Stimulated activated CD4-positive, alpha-beta T cell treated with anti-CD3 and anti-CD28 coated beads, Interleukin-4, amount 100 ng/mL, for 4 hours (primary cell): ENCODE measurements at places on chromosomes 3 and 15.

DNA sequence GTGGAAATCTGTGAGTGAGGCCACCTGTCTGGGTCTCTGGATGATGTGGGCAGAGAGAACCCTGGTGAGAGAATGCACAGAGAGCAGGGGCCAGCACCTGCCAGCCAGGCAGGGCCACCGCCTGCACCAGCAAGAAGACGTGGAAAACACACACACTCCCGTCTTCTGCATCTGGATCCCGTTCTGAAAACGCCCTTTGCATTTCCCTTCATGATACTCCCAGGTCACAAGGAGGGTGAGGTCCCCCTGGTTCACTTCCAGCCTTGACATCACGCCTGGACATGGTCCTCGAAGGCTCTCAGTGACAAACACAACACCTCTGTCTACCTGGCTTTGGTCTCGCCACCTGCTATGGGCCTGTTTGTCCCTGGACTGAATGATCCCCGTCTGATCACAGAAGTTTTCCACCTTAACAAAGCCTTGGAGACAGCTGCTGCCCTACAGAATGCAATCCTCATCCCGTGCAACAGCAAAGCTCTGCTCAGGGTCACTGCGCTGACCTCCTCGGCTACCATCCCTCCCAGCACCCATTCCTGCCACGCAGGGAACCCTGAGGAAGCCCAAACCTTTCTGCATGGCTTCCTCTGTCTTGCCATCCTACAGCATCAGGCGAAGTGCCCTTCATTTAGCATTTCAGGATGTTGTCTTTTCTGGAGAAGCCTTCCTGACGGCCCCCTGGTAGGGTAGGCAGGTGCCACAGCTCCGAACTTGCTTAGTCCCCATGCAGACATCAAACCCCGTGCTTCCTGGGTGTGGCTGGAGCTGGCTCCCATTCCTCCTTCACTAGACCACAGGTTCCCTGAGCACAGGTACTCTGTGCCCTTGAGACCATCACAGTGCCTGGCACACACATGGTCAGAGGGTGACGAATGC, 122.5 kb downstream of the ATP10A start:
- no peak for DNase-seq

- no peak for DNase-seq
Measured at GRCh38 chr3:37935756-37936666, 54.6 kb upstream of the VILL start.

DNA sequence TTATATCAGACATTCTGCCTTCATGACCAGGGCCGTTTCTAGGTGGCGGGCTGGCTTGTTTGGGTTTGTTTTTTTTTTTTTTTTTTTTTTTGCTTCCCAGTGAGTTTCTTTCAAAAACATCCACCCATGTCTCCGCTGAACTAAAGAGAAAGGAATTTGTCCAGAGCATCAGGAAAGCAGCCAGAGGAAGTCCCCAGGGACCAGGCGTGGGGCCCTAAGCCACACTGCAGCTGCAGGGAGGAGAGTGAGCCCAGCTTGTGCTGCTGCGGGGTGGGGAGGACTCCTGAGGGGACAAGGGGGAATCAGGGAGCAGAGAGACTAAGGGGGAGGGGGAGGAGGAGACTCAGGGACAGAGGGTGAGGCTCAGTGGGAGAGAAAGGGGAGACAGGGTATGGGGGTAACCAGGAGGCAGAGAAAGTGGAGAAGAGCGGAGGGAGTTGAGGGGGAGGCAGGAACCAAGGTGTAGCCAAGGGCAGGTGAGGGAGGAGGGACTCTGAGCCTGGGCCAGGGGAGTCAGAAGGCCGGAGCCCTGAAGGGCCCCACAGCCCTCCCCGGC, 49.5 kb downstream of the CYP11A1 start:
- DNase-seq = no peak

DNA sequence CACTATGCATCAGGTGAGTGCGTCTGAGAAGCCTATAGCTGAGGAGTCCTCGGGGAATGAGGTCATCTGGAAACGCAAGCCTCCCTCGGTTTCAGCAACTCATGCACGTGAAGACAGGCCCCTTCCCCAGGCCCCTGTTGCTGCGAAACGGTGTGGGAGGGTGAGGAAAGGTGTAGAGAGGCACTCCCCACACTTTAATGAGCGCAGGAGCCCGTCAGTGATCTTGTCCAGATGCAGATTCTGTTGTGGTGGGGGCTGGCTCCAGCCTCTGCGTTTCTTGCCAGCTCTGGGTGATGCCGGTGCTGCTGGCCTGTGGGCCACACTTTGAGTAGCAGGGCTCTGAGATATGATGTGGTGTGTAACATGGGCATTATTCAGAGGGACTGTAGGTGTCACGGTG, 38.6 kb upstream of the LACTB start:
- no peak for DNase-seq

DNA sequence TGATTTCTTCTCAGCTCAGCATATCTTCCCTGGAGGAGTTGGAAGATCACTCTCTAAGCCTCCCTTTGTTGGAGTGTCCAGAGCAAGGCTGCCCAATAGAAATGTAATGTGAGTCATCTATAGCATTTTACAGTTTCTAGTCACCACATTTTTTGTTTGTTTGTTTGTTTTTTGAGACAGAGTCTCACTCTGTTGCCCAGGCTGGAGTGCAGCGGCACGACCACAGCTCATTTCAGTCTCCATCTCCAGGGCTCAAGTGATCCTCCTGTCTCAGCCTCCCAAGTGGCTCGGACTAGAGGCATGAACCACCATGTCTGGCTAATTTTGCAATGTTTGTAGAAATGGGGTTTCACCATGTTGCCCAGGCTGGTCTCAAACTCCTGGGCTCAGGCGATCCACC, 21.3 kb downstream of the KLHL6 start:
- no peak for DNase-seq

DNA sequence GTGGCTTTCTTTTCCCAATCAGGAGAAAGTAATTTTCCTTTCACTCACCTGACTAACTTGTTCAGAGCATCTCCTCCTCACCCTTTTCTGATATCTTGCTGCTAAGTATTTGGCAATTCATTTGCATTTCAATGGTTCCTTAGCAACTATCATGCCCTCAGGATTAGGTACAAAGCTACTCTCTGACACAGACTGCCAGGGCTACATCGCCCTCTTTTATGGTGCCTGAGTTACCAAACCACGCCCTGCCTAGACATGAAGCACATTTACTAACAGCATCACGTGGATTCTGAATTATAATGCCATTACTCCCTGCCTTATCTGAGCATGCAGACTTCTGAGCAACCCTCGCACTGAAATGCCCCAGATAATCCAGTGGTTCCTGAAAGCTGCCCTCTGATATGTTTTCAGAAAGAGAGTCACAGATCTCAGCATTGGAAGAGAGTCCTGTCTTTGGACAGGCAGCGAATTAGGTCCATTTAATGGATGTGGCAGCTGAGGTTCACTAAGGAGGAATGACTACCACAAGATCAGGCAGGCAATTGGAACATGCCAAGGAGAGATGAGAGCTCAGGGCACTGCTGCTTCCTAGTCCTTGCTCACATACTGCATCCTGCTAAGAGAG, 14.5 kb downstream of the EPHB1 start:
- DNase-seq = no peak

GRCh38 chr3:192929755-192930547, 12.3 kb upstream of the MB21D2 start:
- no peak for DNase-seq

DNA sequence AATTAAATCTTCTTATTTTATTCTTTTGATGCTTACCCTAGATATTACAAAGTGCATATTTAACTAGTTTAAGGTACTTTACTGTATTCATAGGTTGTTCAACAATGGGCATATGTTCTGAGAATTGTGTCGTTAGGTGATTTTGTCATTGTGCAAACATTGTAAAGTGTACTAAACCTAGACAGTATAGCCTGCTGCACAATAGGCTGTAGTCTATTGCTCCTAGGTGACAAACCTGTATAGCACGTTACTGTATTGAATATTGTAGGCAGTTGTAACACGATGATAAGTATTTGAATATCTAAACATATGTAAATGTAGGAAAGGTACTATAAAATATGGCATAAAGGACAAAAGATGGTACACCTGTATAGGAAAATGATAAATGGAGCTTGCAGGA, 100.7 kb downstream of the CACNA2D3 start:
- DNase-seq = no peak

GRCh38 chr3:72160351-72160750, 375.4 kb upstream of the PROK2 start:
- DNase-seq = no peak

- no peak for DNase-seq
Measured at GRCh38 chr15:37791693-37792092, 142.7 kb upstream of the TMCO5A start.

DNA sequence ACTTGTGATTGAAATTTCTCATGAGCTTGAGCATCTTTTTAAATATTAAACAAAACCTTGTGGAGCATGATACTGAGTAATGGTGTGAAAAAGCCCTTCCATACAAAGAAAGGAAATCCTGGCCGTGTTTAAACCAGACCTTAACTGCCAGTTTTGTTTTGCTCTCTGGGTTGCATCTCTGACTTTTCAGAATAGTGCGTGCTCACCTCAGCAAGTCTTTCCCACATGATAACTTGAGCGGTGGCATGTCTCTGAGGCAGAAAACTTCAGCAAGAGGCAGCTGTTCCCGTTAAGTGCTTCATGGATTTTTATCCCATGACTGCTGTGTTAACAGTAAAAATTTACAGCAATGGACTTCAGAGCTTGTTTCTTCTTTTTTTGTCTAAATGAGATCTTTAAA, 393.3 kb downstream of the FEZF2 start:
- no peak for DNase-seq

DNA sequence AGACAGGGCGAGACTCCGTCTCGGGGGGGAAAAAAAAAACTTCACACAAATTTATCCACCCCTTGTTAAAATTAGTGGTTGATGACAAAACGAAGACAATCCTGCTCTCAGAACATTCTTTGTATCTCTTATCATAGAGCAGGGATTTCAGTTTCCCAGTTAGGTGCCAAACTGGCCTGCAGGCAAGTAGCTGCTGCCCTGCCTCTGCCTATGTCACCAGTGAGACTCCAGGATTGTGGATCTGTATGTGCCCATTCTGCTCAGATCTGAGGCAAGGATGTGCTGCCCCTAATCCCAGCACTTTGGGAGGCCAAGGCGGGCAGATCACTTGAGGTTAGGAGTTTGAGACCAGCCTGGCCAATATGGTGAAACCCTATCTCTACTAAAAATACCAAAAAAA, 54.4 kb downstream of the IQGAP1 start:
- DNase-seq = no peak

- DNase-seq = no peak
Measured at GRCh38 chr3:49657208-49657915, 16.8 kb upstream of the APEH start.

DNA sequence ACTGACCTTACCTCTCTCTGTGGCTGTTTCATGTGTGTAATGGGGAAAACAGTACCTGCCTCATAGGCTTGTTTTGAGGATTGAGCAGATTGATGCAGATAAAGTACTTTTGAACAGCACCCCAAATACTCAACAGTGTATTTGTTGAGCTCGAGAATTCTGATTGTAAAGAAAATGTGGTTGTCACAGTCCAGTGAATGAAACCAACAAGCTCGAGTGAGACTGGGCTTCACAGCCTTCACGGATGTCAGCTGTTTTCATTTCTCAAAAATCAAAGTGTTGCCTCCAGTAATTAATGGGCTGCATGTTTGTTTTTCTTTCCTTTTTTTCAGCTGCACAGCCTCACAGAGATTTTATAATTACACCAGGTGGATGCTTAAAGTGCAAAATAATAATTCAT, 43.7 kb downstream of the PARP15 start:
- DNase-seq = no peak

DNA sequence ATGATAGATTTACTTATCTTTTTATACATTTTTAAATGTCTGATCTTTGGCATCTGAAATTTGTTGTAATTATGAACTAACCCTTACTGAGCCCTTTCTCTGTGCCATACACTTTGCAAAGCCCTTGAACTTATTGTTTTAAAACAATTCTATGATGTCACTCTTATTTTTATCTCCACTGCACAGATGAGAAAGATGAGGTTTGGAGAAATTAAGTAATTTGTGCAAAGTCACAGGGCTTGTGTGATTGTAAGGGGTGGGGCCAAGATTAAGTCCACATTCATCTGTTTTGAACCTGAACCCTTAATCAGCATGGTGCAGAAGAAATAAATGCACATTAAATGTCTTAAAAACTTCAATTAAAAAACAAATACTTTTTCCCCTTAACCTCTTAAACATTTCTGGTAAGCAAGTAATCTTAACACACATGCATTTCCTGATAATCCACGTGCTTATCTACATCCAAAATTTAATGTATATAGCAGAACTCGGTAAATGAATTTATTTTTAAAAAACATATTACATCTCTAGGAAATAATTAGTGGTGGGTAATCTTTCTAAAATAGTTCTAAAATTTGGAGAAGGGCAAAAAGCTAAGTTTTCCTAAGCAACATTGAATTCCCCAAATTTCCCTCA, 189.8 kb upstream of the TBC1D5 start:
- DNase-seq = no peak

- DNase-seq = no peak
Measured at GRCh38 chr3:152113992-152114651, 154.6 kb upstream of the MBNL1 start.

- no peak for DNase-seq
Measured at GRCh38 chr15:48086133-48086532, 34.7 kb upstream of the SLC24A5 start.

GRCh38 chr3:52380023-52380422, 63.9 kb downstream of the DNAH1 start:
- no peak for DNase-seq

DNA sequence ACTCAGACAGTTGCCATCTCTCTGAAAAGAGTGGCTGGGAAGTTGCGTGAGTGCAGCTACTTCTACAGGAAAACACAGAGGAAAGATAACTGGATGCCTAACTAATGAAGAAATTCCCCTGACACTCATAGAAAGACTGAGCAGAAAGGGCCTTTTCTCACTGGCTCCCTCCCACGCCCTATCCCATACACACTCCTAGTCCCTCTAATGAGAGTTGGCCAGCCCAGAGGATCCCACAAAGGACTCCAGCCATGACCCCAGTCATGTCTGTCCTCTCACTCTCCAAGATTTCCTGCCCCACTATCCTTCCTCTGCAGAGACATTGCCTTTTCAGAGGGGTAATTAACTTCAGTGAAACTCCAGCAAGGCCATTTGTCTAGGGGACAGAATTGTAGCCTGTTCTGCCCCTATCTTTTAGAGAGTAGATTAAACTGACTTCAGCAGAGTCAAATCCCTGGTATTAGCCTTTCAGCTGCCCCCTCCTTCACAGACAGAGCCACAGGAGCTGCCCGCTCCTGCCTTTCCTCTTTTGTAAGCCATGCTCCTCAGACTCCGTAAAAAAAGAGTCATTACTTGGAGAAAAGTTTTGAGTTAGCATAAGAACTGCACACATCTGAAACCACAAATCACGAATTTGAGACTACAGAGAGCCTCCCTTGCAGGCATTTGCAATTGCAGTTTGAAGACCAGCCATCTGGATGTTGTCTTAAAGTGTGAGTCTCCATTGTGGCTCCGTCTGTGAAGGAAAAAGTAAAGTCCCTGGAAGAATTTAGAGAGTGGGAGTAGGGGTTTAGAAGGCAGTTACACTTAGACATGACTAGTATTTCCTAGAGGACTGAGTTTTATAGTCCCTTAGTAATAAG, 129.1 kb upstream of the SEMA6D start:
- DNase-seq = no peak

DNA sequence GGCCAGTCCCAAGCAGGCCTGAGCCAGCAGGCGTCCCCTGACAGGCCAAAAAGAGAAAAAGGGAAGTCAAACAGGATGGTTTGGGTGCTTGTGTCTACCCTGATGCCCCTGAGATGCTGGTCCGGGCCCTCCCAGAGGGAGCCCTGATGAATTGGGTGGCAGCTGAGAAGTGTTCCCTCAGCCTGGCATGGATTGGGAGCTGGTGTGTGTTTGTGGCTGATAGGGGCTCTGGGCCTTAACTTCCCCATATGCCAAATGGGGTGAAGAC, 1.4 kb downstream of the FBLN2 start:
- no peak for DNase-seq
